ENCODE measurements at places on chromosomes 13 and 19. TPM values are rescaled to one million over a fixed set of nuclear protein-coding genes. Genes with fewer than 3 reads are reported as not detected.

MAB21L1 gene
- total RNA-seq: 1.6 TPM

HSPB6 gene
- 188 TPM for total RNA-seq

SCAF1 gene
- total RNA-seq: 21.3 TPM

EID2B gene
- 4.6 TPM for total RNA-seq

SOX21 gene
- total RNA-seq: not detected

CYP2A6 gene
- total RNA-seq: 1.8 TPM

VSTM1 gene
- total RNA-seq: not detected

CBY2 gene
- not detected for total RNA-seq

SELENOV gene
- not detected for total RNA-seq

ATXN8OS gene
- total RNA-seq: not detected

SYNGR4 gene
- total RNA-seq: not detected

PSG2 gene
- total RNA-seq: not detected

C2CD4C gene
- 0.81 TPM for total RNA-seq

KLF1 gene
- total RNA-seq: not detected

TMEM272 gene
- total RNA-seq: not detected

SLC6A16 gene
- 3.0 TPM for total RNA-seq

ZBTB45 gene
- total RNA-seq: 8.2 TPM

ZNF66 gene
- 1.7 TPM for total RNA-seq

CYP2S1 gene
- total RNA-seq: 0.41 TPM

LIM2 gene
- not detected for total RNA-seq

ZNF490 gene
- 4.3 TPM for total RNA-seq

WDR62 gene
- total RNA-seq: 1.1 TPM

RNASEH2B gene
- total RNA-seq: 33.9 TPM

ZNF471 gene
- total RNA-seq: 8.1 TPM

ZNF557 gene
- total RNA-seq: 10.0 TPM

UPK1A gene
- not detected for total RNA-seq

TM9SF2 gene
- total RNA-seq: 61.6 TPM

VN1R2 gene
- total RNA-seq: not detected

EEF2 gene
- 1,842 TPM for total RNA-seq

DBP gene
- total RNA-seq: 12.1 TPM

DENND1C gene
- 0.99 TPM for total RNA-seq

STAP2 gene
- total RNA-seq: 0.99 TPM

LGALS16 gene
- not detected for total RNA-seq

HIPK4 gene
- 0.14 TPM for total RNA-seq

RUBCNL gene
- total RNA-seq: 2.9 TPM

CEACAM7 gene
- 1.4 TPM for total RNA-seq

UHRF1 gene
- total RNA-seq: 1.5 TPM

RAB3A gene
- 0.66 TPM for total RNA-seq

ZNF649 gene
- total RNA-seq: 11.4 TPM

DNAAF3 gene
- not detected for total RNA-seq

NKG7 gene
- not detected for total RNA-seq

RASIP1 gene
- 11.3 TPM for total RNA-seq

POU4F1 gene
- not detected for total RNA-seq

Measured in sigmoid colon (tissue), 7 donors.